Osteocyte (in vitro differentiated cells): ENCODE measurements at places on chromosomes 7 and 10. TPM values are rescaled to one million over a fixed set of nuclear protein-coding genes. Genes with fewer than 3 reads are reported as not detected.
A peak's percentile ranks its signal among the peaks of the same experiment; 100 is the strongest.

GRCh38 chr10:48545462-48546145 is 59.3 kb downstream of the ARHGAP22 start:
- DNase-seq: peak; percentile 70

DNA sequence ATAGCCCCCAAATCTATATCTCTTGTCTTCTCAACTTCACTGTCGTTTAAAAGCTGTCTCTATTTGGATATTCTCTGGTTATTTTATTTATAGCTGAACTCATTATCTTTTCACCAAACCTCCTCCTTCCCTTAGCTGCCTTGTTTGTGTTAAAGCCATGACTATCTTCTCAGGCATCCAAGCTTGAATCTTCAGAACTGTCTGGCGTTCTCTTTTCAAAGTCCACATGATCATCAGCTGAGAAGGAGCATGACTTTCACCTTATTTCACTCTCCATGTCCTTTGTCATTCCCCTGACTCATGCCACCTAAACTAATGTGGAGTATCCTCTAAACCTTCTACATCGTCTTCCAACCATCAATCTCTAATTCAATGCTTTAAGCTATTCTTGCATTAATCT is 5.7 kb upstream of the GLCCI1 start:
- no peak for DNase-seq

- no peak for DNase-seq
Measured at GRCh38 chr7:85068799-85069198, 118.1 kb downstream of the SEMA3D start.

DNA sequence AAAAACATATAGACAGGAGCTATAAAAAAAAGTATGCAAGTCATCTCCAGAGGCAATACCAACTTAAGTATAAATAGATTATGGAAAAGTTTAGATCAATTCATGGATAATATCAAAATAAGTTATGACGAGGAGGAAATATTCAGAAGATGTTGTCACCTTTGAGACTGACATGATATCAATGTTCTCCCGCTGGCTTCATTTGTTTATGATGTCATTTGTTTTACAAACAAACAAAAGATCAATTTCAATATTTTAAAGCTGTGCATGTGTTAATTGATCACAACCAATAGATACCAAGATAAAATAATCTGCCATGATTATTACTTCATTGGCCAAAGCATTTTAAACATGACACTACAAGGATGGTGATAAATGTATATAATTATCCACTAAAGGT is 43.5 kb downstream of the SLC16A12 start:
- DNase-seq: no peak

- no peak for DNase-seq
Measured at GRCh38 chr10:133131734-133132472, 28.1 kb upstream of the KNDC1 start.

- no peak for DNase-seq
Measured at GRCh38 chr10:6678956-6679355, 98.9 kb upstream of the PRKCQ start.

GRCh38 chr10:80453842-80454512 is at the start of gene TSPAN14:
TSS of gene TSPAN14 (plus strand) at chr10:80454310. CDS start at chr10:80489234, 34,924 bp downstream.
- DNase-seq: peak; percentile 91

DNA sequence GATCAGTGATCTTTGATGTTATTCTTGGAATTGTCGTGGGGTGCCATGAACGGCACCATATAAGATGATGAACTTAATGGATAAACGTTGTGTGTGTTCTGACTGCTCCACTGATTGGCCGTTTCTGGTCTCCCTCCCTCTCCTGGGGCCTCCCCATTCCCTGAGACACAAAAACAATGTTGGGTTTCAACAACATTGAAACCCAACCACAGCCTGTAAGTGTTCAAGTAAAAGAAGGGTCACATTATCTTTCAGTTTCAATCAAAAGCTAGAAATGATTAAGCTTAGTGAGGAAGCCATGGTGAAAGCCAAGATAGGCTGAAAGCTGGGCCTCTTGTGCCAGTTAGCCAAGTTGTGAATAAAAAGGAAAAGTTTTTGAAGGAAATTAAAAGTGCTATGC is 19.5 kb downstream of the EN2 start:
- no peak for DNase-seq

DNA sequence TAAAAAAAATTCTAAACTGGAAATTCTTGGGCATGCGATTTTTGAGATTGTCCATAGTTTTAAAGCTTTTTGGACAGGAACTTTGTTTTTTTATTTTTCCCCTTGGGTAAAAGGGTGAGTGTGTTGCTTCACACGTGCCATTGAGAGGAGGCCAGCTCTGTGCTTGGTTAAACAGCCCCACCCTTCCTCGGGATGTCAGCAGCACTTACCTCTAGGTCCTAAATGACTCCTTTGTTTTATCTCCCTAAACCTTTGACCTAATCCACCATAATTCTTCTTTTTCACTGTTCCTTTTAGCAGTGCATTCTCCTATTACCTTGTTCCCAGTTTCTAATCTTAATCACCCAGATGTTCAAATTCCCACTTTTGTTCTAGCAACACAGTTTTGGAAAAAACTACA is 83.5 kb downstream of the SEMA3D start:
- DNase-seq: no peak

DNA sequence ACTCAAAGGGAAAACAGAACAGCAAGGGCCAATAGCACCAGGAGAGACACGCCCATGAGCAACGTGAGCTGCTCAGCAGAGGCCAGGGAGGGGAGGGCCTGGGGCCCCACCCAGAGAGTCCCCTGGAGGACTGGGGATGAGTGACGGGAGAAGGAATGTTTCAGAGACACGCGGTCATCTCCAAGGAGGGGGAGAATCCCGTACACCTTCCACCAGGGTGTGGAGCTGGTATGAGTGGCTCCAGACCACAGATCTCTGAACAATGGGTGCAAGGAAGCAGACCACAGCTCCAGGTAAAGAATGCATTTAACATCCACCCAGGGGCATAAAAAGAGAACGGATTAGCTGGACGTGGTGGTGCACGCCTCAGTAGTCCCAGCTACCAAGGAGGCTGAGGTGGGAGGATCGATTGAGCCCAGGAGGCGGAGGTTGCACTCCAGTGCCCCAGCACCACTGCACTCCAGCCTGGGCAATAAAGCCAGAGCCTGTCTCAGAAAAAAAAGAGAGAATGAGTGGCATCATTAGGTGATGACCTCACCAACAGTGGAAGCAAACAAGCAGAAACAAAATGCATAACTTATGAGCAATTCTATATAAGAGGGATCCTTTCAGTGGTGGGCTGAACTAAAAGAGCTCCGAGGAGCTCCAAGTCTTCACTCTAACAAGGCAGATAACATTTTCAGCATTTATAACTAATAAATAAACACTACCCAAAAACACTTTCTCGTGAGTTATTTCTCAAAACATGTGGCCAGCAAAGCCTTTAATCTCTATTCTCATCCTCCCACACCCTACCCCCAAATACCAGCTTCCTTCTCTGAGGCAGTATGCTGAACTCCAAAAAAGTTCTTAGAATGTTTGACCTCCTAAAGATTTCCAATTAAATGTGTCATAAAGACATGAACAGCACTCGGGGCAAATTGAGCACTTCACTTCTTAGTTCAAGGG is 12.5 kb downstream of the PSAP start:
- no peak for DNase-seq

- DNase-seq: no peak
Measured at GRCh38 chr7:20440472-20441105, 109.9 kb downstream of the ITGB8 start.

- DNase-seq: no peak
Measured at GRCh38 chr7:140297192-140297591, 101.1 kb downstream of the SLC37A3 start.

- no peak for DNase-seq
Measured at GRCh38 chr10:5659702-5660528, 6.5 kb downstream of the ASB13 start.

The BAIAP2L1 gene
- 8.6 and 10.9 TPM in 2 replicates for total RNA-seq

- DNase-seq: no peak
Measured at GRCh38 chr10:86535132-86535882, 13.7 kb upstream of the WAPL start.

The NKX6-2 gene
- total RNA-seq: not detected in 2 replicates

The STK31 gene
- total RNA-seq: 0.35 TPM in 1 of 2 replicates, not detected in the other

DNA sequence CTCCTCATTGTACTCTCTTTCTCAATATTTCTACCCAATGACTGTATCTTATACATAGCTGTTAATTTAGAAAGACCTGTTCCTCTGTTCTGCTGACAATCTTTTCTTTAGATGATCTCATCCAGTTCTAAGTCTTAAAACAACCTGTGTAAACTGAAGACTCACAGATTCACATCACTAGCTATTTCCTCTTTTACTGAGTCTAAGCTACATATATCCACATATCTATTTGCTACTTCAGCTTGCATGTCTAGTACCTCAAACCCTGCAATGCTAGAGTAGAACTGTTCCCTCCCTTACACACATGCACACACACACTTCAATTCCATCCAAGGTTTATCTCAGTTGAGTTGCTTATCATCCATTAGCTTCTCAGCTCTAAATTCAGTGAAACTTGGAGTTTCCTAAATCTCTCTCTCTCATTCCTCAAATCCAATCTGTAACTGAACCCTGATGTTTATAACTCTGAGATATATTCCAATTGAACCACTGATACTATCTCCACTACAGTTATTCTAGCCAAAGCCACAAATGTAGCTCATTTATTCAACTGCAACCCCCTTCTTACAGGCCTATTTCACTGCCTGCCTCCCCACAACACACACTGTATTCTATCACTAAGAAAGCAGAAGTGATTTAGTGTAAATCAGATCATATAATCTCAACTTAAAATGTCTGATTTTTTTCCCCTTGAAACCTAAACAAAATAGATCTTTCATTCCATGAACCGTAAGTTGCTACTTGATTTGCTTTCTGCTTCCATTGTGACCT is 1036.8 kb upstream of the POT1 start:
- no peak for DNase-seq

- DNase-seq: no peak
Measured at GRCh38 chr7:102018876-102019275, 201.4 kb downstream of the CUX1 start.

- no peak for DNase-seq
Measured at GRCh38 chr10:77305650-77306632, 331.7 kb downstream of the KCNMA1 start.

GRCh38 chr7:36338256-36338655 is 51.4 kb upstream of the ANLN start:
- DNase-seq: no peak

The VPS50 gene
- total RNA-seq: 23.7 and 25.6 TPM in 2 replicates

- DNase-seq: no peak
Measured at GRCh38 chr7:68610701-68611100, 987.6 kb upstream of the AUTS2 start.

- no peak for DNase-seq
Measured at GRCh38 chr10:21203473-21204107, 306.5 kb upstream of the NEBL start.

The ECHDC3 gene
- 0.55 and 1.2 TPM in 2 replicates for total RNA-seq

DNA sequence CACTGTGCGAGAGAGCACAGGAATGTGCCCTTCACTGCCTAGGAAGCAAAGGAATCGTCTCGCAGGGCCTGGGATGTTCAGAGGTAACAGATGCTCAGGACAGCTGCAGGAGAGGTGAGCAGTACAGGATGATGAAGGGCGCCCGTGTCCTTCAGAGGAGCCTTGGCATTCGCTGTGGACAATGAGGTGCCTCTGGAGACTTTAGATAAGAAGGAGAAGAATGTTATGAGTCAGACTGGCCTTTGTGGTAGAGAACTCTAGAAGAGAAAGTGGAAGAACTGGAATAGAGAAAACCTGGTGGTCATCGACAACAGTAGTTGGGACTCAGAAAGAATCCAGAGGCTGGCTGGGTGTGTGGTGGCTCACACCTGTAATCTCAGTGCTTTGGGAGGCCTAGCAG is 64.4 kb upstream of the LEP start:
- DNase-seq: no peak

DNA sequence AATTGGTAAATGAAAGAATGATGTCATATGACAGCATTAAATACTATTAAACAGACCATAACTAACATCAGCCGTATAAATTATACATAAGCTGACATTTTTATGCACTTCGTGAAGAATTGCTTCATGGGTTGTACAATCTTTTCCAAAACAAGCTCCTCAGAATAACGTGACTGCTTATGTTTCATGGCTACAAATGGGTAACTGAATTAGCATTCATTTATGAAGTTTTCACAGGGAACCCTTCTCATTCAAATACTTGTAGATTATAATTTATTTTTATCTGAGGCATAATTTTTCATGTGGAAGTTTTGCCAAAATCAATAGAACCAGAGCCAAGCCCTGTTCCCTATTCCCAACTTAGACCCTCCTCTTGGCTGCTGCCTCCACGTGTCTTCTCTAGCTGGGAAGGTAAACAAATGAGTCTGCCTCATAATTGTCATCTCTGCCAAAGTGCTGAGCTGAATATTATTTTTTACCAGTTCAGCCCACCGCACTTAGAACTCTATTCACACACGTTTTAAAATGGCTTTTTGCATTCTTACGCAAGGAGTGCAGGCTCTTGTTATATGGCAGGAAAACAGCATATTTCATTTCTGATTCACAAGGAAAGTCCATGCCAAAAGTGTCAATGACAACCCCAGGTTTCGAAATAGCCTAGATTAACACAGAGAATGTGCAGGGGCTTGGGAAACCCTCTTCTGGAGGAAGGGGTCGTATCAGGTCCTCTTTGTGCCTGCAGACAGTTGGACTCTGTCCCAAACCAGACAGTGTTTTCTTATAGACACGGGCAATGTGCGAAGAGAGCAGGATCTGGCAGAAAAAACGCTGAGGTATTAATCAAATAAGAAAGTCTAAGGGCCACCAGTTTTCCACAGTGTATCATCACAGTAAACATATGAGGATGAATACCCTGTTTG is 370.7 kb upstream of the MGMT start:
- DNase-seq: no peak

The WNT2 gene
- total RNA-seq: 9.5 and 11.5 TPM in 2 replicates

The GPER1 gene
- total RNA-seq: 2.5 and 3.0 TPM in 2 replicates

The HOXA11 gene
- not detected in 2 replicates for total RNA-seq

The PSD gene
- total RNA-seq: 0.99 and 1.8 TPM in 2 replicates
